ENCODE measurements at places on chromosomes 12 and 14.

DNA sequence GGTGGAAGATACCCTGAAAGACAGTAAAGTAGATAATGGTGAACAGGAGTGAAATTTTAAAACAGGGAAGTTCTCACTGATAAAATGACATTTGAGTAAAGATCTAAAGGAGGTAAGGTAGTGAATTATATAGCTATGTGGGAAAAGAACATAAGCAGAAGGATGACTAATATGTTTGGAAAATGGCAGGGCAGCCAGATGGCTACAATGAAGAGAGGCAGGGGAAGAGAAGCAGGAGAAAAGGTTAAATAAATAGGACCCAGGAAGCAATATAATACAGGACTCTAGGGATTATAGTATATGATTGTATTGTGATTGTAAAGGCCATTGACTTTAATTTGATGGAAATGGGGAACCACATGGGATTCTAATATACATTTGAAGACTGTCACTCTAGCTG is 33.0 kb downstream of the SCFD1 start:
- no peak for DNase-seq

GRCh38 chr14:38867561-38868150 is 235.4 kb downstream of the SEC23A start:
- DNase-seq, result peak; percentile 65

- no peak for DNase-seq
These were observed 45.0 kb upstream of the GSG1 start for GRCh38 chr12:13148485-13148847.

DNA sequence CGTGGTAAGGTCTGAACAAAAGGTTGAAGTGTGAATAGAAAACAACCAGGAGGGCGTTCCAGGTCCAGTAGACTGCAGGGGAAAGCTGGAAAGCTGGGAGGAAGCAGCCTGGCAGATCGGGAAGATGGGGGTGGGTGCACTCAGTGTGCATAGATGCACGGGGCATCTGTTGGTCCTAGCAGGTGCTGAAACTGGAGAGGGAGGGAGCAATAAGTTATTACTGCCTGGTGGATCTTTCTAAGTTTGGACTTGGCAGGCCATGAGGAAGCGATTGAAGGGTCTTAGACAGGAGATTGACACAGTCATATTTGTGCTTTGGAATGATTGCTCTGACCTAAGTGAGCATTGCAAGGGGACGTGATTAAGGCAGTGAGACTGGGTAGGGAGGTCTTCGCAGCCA is 194.4 kb downstream of the EFCAB11 start:
- DNase-seq, result no peak

GRCh38 chr14:21039585-21040369 is 2.4 kb upstream of the RNASE7 start:
- peak; percentile 66 for DNase-seq

GRCh38 chr12:45362291-45362690 is 146.4 kb downstream of the ANO6 start:
- no peak for DNase-seq

DNA sequence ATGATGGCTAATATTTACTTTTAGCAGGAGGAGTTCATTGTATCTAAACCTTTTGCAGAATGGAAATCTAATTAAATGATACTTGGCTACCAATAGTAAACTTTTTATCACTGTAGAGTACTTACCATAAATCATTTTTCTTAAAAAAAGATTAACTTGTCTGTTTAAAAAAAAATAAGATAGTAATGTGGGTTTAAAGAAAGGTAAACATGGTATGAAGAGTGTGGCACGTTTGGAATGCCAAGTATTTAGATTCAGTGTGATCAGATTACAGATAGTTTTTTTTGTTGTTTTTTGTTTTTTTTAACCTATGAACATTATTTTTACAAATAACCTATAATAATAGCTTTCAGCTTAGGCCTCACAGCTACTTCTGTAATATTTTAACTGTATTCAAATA is 25.8 kb downstream of the KTN1 start:
- no peak for DNase-seq

- peak; percentile 42 for DNase-seq
These were observed 27.7 kb downstream of the WBP11 start for GRCh38 chr12:14775636-14775980.

GRCh38 chr12:53938326-53939140 is at the start of gene HOXC13:
Gene HOXC13, plus strand, starts transcription at chr12:53938831. Its CDS starts 76 bp downstream, at chr12:53938907.
- DNase-seq, result peak; percentile 93

DNA sequence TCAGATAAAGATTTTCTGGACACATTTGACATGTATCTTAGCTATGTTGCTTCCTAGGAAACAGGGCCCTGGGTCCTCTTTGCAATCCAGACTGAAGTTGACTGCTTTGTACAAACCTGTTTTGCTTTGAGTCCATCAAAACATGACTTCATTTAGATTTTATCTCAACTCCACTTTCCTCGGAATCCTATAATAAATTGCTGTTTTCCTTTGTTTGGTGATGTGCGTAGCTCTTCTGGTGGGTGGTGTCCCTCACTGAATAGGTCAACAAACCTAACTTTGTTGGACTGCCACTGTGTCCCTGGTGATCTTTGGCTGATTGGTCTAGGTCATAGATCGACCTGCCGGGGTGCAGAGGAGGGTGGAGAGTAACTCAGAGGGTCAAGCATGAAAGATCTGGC is 735 bp upstream of the P2RX7 start:
- no peak for DNase-seq
